Left lung (tissue), 14 donors: ENCODE measurements at places on chromosomes 2 and 18. TPM values are rescaled to one million over a fixed set of nuclear protein-coding genes. Genes with fewer than 3 reads are reported as not detected.

DNA sequence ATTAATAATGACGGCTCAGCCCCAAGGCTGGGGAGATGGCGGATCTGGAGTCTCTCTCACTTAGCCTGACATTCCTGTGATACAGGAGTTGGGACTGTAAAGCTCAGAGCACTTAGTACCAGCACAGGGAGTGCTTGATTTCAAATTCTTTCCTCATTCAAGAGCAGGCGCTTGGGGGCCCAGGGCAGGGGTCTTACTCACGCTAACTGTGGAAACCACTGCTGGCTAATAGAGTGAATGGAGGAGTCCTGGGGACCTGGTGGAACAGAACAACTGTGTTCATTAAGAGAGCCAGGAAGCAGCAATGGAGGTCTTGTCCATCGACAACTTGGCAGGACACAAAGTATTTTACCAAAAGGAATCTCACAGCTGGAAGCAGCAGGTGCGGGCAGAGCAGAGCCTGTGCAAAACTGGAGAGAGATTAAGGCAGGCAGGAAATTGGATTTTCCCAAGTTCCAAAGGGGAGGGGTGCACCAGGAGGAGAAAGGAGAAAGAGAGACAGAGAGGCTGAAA is 358.9 kb downstream of the TNS1 start:
- no peak for DNase-seq
- no peaks in the 10 kb centered on the region for H3K4me1 ChIP-seq
- H3K27ac ChIP-seq, result no peak overlapping the region
- no peak overlapping the region for H3K4me3 ChIP-seq
- H3K27me3 ChIP-seq, result no peaks in the 10 kb centered on the region

- no peaks in the 10 kb centered on the region for H3K36me3 ChIP-seq
- no peaks in the 10 kb centered on the region for H3K4me1 ChIP-seq
- no peaks in the 10 kb centered on the region for H3K27me3 ChIP-seq
- H3K4me3 ChIP-seq, result no peak overlapping the region
- DNase-seq, result no peak
These were observed 206.1 kb downstream of the HAUS1 start for GRCh38 chr18:46310258-46310657.

SLC14A1 gene
- total RNA-seq, result 0.86 TPM

GRCh38 chr18:64717026-64717425 is 568.1 kb upstream of the LINC00305 start:
- H3K4me1 ChIP-seq, result no peaks in the 10 kb centered on the region
- DNase-seq, result no peak
- H3K27ac ChIP-seq, result no peak overlapping the region
- no peaks in the 10 kb centered on the region for H3K36me3 ChIP-seq
- H3K27me3 ChIP-seq, result no peaks in the 10 kb centered on the region

DNA sequence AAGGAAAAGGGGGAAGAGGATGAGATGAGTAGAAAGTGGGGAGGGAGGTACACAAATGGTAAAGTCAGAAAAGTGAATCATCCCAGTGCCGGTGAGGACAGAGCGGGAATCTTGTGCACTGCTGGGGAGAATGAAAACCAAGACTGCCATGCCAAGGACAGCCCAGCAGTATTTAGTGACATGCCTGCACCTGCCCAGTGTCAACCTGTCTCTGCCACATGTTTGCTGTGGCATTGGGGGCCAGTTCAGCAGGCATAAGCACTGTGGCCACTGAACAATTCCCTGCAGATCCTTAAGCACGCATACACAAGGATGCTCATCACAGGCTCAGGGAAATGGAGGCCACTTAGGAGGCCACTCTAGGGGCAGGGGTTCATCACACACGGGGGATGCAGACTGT is 5.2 kb upstream of the KCNK3 start:
- H3K4me3 ChIP-seq, result no peak overlapping the region
- H3K27me3 ChIP-seq, result no peaks in the 10 kb centered on the region
- no peak for DNase-seq
- no peaks in the 10 kb centered on the region for H3K4me1 ChIP-seq

- no peak overlapping the region for H3K27ac ChIP-seq
- no peaks in the 10 kb centered on the region for H3K4me1 ChIP-seq
- H3K27me3 ChIP-seq, result no peaks in the 10 kb centered on the region
- no peak overlapping the region for H3K4me3 ChIP-seq
- no peak for DNase-seq
- H3K36me3 ChIP-seq, result no peaks in the 10 kb centered on the region
These were observed 33.9 kb upstream of the RMP24 start for GRCh38 chr18:35938562-35938961.

DNA sequence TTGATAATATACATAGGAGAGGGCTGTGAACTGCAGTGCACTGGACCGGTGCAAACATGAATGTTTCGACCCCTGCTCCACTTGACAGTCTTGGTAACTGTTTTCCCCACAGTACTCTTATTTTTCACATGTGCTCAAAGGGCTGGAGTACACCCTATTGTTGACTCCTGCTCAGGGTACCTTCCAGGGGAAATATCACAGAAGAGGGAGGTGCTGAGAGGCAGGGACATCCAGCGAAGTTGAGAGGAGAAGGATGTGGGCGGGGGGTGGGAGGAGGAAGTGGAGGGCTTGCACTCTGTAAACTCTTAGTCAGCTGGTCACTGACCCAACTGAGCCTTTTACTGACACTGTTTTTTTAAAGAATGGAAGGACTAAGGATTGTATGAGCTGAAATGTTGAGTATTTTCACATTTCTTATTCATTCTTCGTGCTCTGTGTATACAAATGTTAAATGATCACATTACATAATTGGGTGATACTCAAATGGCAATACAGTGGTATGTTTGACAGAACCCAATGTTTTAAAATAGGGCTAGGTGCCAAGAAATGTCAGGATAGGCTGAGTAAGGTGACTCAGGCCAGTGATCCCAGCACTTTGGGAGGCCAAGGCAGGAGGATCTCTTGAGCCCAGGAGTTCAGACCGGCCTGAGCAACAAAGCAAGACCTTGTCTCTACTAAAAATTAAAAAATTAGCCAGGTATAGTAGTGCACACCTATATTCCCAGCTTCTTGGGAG is 10.0 kb downstream of the INPP4A start:
- H3K27ac ChIP-seq, result peak overlapping the region; percentile 94
- no peaks in the 10 kb centered on the region for H3K27me3 ChIP-seq
- no peaks in the 10 kb centered on the region for H3K36me3 ChIP-seq
- no peak for DNase-seq
- H3K4me1 ChIP-seq, result peaks cover 15% of the 10 kb centered on the region

DNA sequence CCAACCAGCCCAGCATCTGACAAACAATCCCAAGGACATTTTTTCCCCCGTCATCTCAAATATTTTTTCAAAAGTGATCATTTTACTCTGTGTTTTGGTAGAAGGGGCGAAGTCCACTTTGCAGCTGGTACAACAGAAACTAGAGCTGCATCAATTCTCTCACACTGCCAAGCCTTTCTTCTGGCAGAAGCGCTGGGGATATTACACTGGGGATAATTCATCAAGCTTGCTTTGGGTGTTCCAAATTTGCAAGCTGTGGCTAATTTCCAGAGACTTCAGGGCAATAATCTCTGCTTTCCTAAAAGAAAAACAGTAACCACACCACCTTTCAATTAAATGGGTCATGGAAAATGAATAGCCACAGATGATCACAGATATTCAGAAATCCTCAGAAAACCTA is 238.3 kb downstream of the SLC8A1 start:
- no peak overlapping the region for H3K27ac ChIP-seq
- H3K4me1 ChIP-seq, result no peaks in the 10 kb centered on the region
- DNase-seq, result no peak
- H3K4me3 ChIP-seq, result no peak overlapping the region
- no peaks in the 10 kb centered on the region for H3K36me3 ChIP-seq

AQP12B gene
- total RNA-seq, result not detected

DNA sequence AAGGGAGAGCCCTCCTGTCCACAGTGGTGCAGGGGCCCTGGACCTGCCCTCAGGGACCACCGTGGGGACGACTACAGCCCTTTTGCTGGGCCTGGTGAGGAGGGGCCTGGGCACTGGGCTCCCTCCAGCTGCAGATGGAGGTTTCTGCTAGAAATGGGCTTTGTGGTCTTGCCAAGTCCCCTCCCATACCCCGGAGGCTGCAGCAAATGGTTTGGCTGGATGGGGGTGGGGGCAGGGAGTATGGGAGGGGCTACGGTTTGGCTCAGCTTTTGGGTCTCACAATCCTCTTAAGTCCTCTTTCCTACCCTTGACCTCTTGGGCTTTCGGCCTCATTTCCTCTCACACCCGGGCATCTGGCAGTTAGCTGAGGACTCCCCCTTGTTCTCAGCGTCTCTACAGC is 21.7 kb downstream of the TET3 start:
- no peak overlapping the region for H3K27ac ChIP-seq
- DNase-seq, result no peak
- H3K36me3 ChIP-seq, result peaks cover 24% of the 10 kb centered on the region
- H3K4me3 ChIP-seq, result no peak overlapping the region
- no peaks in the 10 kb centered on the region for H3K27me3 ChIP-seq

DNA sequence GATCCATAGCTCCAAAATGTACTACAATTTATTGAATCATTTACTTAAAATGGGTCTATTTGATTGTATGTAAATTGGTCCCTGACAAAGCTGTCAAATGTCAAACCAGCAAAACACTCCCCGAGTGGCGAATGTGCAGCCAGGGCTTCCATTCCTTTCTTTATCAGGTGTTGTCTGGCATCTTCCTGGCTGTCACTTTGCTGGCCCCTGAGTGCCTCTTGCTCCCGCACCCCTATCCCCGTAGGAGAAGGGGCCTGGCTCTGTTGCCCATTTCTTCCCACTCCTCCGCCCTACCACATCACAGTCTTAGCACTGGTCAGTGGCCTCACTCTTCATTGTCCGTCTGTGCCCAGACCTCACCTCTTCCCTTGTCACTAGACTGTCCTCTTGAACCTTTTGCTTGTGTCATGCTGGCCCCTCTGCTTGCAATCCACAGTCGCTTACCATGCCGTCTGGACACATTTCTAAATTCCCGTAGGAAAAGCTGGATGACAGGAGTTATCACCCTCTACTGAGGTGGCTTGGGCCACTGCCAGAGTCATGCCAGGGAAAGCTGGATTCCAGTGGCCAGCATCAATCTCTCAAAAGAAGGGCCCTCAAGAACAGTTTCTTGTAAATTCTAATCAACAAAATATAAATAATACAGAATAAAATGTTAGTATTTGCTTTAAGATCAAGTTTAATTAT is 15.4 kb downstream of the UBE2F start:
- peaks cover 19% of the 10 kb centered on the region for H3K36me3 ChIP-seq
- no peaks in the 10 kb centered on the region for H3K27me3 ChIP-seq
- DNase-seq, result no peak
- H3K4me3 ChIP-seq, result no peak overlapping the region

DNA sequence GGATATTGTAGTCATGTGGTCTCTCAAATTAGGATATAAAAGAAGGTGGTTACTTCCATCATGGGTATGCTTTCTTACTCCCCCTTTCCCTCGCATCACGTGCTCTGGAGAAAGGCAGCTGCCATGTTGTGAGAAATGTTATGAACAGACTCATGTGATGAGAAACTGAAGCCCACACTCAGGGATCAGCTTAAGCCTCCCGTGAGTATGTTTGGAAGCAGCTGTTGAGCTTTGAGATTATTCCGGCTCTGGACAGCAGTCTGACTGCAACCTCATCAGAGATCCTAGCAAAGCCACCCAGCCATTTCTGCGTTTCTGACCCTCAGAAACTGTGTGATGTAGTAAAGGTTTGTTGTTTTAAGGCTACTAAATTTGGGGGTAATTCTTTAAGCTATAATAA is 700.1 kb downstream of the ADCYAP1 start:
- DNase-seq, result no peak
- no peak overlapping the region for H3K4me3 ChIP-seq
- H3K36me3 ChIP-seq, result no peaks in the 10 kb centered on the region
- no peak overlapping the region for H3K27ac ChIP-seq

DNA sequence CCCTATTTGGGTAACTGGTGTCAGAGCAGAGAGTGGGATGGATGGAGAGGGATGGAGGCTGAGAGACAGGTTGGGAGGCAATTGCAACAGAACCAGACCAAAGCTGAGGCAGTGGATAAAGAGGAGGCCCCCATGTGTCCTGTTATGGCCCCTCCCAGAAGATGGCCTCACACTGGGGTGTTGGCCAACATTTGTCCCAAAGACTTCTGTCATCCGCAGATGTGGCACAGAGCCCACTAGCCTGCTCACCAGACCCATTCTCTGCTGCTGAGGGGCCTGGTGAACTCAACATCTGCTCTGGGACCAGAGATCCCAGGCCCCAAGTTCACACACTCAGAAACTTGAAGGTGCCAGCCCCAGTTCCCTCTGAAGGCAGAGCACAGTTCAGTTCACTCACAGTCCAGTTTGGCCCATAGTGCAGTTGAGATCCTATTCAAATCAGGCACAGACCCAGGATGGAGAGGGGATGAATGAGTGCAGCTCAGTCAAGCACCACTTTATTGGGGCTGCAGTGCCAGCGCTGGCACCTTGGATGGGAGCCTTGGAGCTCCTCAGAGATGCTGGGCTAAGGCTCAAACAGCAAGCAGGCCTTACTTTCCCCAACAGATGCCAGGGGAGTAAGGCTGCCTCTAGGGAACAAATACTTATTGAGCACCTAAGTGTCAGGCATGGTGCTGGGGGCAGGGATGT is 189.2 kb downstream of the ZBTB7C start:
- H3K4me1 ChIP-seq, result peaks cover 3% of the 10 kb centered on the region
- no peak overlapping the region for H3K4me3 ChIP-seq
- H3K36me3 ChIP-seq, result no peaks in the 10 kb centered on the region
- H3K27me3 ChIP-seq, result no peaks in the 10 kb centered on the region

DNA sequence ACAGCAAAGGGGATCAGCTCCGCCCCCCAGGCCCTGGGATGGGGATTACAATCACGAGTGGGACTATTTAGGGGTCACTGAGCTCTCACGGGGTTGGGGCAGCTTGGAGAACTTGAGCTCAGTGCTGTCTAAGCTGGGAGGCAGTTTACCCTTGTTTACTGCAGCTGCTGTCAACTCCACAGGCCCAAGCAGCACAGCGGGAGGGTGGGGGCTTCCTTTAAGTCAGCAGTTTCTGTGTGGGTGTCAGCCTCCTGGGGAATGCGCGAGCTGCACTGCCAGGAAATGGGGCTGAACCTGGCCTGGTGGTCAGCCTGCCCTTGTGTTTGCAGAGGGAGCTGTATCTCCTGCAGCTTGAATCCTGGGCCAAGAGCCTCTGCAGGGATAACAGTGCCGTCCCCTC is 29.8 kb downstream of the TOGARAM2 start:
- H3K4me3 ChIP-seq, result no peak overlapping the region
- no peaks in the 10 kb centered on the region for H3K27me3 ChIP-seq
- H3K4me1 ChIP-seq, result peaks cover 64% of the 10 kb centered on the region
- peak overlapping the region; percentile 46 for H3K27ac ChIP-seq
- no peaks in the 10 kb centered on the region for H3K36me3 ChIP-seq

GRCh38 chr2:28348921-28349320 is 43.7 kb upstream of the FOSL2 start:
- H3K27ac ChIP-seq, result no peak overlapping the region
- no peaks in the 10 kb centered on the region for H3K36me3 ChIP-seq
- no peaks in the 10 kb centered on the region for H3K27me3 ChIP-seq

GRCh38 chr2:143392358-143392757 is 263.1 kb downstream of the ARHGAP15 start:
- no peaks in the 10 kb centered on the region for H3K4me1 ChIP-seq
- no peaks in the 10 kb centered on the region for H3K36me3 ChIP-seq
- H3K27ac ChIP-seq, result no peak overlapping the region
- H3K4me3 ChIP-seq, result no peak overlapping the region
- no peaks in the 10 kb centered on the region for H3K27me3 ChIP-seq

ZNF804A gene
- total RNA-seq, result 0.52 TPM

HNRNPLL gene
- 51.6 TPM for total RNA-seq

OBSL1 gene
- 65.0 TPM for total RNA-seq

GRCh38 chr18:10930076-10930475 is 219.3 kb downstream of the PIEZO2 start:
- H3K4me1 ChIP-seq, result no peaks in the 10 kb centered on the region
- no peak for DNase-seq
- H3K27me3 ChIP-seq, result no peaks in the 10 kb centered on the region
- H3K27ac ChIP-seq, result no peak overlapping the region
- H3K36me3 ChIP-seq, result no peaks in the 10 kb centered on the region
- H3K4me3 ChIP-seq, result no peak overlapping the region

- no peaks in the 10 kb centered on the region for H3K36me3 ChIP-seq
- DNase-seq, result no peak
- no peak overlapping the region for H3K4me3 ChIP-seq
- no peak overlapping the region for H3K27ac ChIP-seq
- H3K4me1 ChIP-seq, result peaks cover 11% of the 10 kb centered on the region
These were observed 304.6 kb upstream of the CXCR4 start for GRCh38 chr2:136422512-136422911.
